HCT116 (cell line): ENCODE measurements at places on chromosomes 13 and 19. TPM values are rescaled to one million over a fixed set of nuclear protein-coding genes. Genes with fewer than 3 reads are reported as not detected.

DNA sequence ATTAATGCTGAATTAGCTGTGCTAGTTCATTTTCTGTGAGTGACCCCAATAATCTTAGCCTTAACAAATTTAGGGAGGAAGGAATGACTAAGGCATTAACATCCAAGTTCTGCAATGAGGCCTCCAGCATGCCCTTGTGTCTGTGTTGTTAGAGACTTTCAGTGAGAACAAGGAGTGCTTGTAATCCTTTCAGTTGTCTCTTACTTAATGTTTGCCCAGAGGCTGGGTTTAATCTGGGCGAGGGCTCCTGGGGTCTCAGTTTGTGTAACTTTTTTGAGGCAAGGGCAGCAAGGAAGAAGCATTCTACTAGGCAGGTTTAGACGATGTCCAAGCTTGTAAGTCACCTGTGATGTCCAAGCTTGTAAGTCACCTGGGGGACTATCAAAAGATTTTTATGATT lies 24.3 kb downstream of the CCNA1 start:
- no peaks in the 10 kb centered on the region for H3K36me3 ChIP-seq
- H3K27me3 ChIP-seq = no peaks in the 10 kb centered on the region
- DNase-seq = no peak
- H3K4me3 ChIP-seq = no peak overlapping the region

GRCh38 chr19:53131085-53131590 lies 1.6 kb downstream of the ZNF415 start:
- H3K27ac ChIP-seq = no peak overlapping the region
- H3K4me1 ChIP-seq = no peaks in the 10 kb centered on the region
- no peak for DNase-seq
- H3K27me3 ChIP-seq = no peaks in the 10 kb centered on the region

DNA sequence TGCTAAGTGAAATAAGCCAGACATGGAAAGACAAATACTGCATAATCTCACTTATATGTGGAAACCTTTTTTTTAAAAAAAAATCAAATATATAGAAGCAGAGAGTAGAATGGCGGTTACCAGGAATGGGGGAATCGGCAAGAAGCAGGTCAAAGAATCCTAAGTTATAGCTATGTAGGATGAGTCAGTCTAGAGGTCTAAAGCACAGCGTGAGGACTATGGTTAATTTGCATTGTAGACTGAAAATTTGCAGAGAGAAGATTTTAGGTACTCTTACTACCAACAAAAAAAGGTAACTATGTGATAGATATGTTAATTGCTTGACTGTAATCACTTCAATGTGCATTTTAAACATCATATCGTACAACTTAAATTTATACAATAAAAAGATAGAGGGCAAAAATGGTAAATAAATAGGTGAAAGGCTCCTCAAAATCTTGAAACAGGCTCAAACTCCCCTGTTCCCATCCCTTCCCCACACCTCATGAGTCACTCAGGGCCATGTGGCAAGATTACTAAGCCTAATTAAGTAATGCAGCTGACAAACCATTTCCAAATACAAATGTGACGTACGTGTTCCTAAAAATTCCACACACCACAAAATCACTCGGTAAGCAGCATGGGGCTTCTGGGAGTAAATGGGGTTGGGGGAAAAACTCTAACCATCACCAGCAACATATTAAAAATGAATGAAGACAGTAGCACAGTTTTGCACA lies 159.0 kb downstream of the USP12 start:
- H3K36me3 ChIP-seq = no peaks in the 10 kb centered on the region
- no peak for DNase-seq
- H3K4me1 ChIP-seq = no peaks in the 10 kb centered on the region

DNA sequence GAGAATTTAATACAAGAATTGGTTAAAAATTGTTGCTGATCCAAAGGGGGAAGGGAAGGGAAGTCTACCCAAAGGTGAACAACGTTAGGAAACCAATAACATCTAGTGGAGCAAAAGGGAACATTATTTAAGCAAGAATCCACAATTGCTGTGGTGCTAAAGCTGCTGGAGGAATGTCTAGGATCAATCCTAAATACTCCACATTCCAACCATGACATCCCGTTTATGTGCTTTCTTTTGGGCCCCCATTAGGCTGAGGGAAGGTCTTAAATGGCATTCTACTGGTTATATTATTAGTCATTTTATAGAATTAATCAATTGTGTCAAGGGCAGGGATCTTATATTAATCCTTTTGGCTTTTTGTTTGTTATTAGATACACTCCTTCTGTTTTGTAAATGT lies 39.9 kb upstream of the VWA8 start:
- no peak overlapping the region for H3K27ac ChIP-seq
- H3K27me3 ChIP-seq = no peaks in the 10 kb centered on the region
- no peak for DNase-seq
- H3K4me3 ChIP-seq = no peak overlapping the region

The HCN2 gene
- total RNA-seq = 2.4 TPM

The LRRC25 gene
- total RNA-seq = 0.12 TPM

The CEACAM20 gene
- not detected for total RNA-seq
